ENCODE measurements at places on chromosomes 5 and 9.

GRCh38 chr9:35757892-35758275 lies 3.8 kb upstream of the MSMP start:
- no peak for DNase-seq

DNA sequence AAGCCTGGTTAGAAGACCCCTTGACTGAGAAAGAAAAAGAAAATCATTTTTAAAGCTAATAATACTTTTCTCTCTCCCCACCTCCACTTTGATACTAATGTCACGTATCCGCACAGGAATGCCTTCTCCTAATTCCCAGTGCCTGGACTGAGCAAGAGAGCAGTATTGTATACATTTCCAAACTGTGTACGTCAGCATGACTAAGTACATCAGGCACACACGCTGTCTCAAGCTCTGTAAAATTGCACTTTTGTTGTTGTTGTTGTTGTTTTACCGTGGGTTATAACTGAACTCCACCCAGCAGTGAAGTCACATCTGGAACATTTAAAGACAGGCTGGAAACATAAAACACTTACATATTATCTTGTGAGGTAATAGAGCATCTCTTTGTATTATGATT lies 407.6 kb downstream of the DNAH5 start:
- no peak for DNase-seq

DNA sequence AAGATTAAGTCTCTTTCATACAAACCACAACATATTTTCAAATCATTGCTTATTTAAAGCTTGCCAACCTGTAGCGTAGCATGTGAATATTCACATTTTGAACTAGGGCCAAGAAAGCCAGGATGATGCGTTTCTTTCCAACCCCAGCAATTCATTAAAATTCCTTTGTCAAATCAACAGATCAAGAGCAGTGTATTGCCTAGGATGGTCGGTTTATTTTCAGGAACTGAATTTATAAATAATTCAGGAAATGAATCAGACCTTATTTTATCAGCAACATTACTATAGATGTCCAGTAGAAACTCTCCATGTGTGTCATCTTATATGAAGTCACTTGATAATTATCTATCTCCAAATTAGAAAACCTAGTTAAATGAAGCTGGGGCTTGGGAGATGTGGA lies 13.2 kb upstream of the AUH start:
- DNase-seq: no peak

DNA sequence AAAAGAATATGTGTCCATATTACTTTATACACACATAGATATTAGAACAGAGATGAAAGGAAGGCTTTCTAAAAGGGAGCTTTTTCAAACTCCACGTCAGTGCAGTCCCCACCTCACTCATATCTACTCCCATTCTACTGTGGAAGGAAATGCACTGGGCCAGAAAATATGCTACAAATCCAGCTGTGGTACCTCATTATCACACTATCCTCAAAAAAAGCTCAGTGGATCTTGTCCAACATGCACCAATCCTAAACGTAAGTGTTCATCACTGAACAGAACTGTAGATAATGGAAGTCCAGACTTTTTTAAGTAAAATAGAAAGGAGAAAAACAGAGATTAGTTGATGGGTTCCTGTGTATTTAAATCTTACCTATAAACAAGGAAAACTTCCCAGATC lies 27.9 kb downstream of the TRPM6 start:
- DNase-seq: no peak

DNA sequence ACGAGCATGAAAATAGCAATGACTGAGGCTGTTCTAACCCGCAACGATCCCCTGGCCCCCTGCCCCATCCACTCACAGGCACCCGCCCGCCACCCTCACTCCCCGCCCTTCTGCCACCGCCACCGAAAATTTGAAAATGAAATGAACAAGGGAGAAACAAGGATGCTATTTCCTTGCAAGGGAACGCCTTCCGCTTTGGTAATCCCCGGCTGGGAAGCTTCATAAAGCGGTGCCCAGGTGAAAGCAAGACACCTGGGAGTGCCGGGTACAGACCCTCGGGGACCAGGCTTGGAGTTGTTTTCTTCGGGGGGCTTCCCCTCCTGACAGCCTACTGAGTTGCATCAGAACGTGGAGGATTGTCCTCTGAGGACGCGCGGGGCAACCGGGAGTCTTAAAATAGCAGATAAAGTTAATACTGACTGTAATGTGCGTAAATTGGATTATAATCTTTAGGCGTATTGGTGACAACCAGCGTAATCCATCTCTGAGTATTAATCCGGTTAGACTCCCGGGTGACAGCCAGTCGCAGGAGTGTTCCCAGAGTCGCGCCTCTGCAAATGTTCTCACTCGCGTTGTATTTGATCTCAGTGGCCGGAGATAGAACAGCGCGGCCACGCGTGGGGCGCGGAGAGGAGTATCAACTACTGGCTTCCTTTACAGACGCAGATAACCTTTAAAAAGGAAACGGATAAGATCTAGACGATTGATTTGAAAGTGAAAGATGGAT lies 885 bp upstream of the MLLT3 start:
- DNase-seq: peak; percentile 59

- DNase-seq: no peak
These were observed 47.1 kb downstream of the ABLIM3 start for GRCh38 chr5:149188383-149188782.

GRCh38 chr9:98883276-98883675 lies 60.4 kb upstream of the COL15A1 start:
- no peak for DNase-seq

Measured in head of caudate nucleus (tissue), 42 donors.